Activated T-cell treated with anti-CD3 and anti-CD28 coated beads, Interleukin-2, amount 50 U/mL, for 48 hours (primary cell): ENCODE measurements at places on chromosomes 7 and 10.

DNA sequence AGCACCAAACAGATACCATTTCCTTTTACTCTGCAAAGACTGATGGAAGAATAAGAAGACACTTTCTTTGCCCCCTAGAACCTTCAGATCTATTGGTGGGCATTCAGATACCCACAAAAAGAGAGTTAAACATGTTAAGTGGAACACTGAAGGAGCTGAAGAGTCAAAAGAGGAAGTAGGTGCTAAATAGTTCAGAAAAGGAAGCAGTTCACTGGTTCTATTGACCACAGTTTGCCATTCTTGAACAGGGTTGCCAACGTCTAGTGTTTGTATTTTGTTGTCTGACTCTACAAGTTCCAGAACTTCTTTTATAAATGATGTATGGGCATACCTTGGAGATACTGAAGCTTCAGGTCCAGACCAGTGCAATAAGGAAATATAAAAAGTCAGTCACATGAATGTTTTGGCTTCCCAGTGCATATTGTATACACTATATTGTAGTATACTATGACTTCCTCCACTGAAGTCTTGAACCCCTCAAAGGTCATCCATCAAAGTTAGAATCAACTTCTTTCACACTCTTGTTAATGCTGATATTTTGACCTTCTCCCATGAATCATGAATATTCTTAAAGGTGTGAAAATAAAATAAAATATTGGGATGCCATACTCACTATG is 47.5 kb upstream of the AGR3 start:
- DNase-seq, result no peak

DNA sequence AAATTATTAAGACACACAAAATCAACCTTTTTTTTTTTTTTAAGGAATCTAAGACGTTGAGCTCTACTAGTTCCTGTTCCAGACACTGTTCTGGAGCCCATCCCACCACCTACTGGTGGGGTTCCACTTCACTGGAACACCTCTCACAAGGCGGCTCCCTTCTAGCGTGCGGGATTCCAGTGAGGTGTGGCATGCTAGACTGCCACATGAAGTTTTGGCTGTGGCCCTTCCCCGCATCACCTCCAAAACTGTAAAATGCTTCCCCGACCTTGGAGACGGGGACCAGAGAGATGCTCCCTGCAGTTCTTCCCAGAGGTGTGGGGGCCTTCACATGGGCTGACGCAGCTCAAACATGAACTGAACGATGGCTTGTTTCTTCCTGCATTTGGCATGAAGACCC is 12.6 kb downstream of the FAM53B start:
- DNase-seq, result peak; percentile 12

- DNase-seq, result no peak
Measured at GRCh38 chr7:123148813-123149212, 51.0 kb downstream of the SLC13A1 start.

GRCh38 chr10:44253769-44254462 is 131.0 kb downstream of the CXCL12 start:
- no peak for DNase-seq

DNA sequence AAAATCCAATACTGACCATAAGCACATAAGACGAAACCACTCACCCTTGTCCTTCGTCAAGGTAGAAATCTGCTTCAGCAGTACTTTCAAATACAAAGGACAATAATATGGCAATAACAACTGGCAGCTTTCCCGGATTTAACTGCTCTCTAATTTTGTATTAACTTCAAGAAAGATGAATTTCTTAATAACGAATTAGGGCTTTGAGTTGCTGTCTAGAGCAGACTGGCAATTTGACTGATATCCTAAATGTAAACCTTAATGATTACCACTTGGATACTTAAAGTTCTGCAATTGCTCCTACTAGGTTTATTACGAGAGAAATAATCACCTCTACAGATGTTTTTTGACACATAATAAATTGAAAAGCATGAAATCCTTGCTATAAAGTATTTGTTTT is 418.7 kb downstream of the MAGI2 start:
- DNase-seq, result no peak

- no peak for DNase-seq
Measured at GRCh38 chr10:91627344-91628102, 5.3 kb downstream of the PPP1R3C start.

- DNase-seq, result no peak
Measured at GRCh38 chr10:100006243-100006886, 3.4 kb downstream of the DNMBP start.

- no peak for DNase-seq
Measured at GRCh38 chr10:114914560-114914959, 23.4 kb upstream of the TRUB1 start.

GRCh38 chr10:19979628-19980027 is 163.4 kb downstream of the PLXDC2 start:
- DNase-seq, result no peak

DNA sequence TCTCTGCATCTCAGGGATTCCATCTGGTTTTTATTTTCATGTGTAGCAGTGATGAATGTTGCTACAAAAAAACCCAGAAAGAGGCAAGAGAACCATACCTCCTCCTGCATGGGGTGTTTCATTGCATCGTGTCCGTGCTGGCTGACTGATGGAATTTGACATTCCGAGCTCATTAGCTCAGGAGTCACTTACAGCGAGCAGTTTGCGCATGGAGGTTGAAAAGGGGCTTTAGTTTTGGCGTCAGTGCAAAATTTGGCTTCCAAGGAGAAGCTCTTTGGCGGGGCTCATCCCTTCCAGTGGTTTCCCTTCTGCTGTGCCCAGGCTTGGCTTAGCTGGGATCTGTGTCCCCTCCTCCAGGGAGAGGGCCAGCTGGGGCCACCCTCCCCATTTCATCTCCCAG is 25.8 kb downstream of the EMX2 start:
- DNase-seq, result no peak

DNA sequence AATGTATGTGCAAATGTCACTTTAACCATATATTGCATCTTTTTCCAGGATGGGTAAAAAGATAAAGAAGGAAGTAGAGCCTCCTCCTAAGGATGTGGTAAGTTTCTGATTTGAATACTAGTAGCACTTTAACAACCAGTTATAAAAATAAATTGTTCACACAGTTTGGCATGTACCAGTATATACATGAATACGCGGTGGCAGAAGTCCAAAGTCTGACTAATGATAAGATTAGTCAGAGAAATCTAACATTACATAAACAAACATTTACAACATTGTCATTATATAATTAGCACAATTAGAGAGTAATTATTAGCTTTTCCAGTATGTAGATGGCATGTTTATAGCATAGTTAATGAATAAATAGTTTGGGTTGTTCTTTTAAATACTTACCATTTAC is 4.1 kb downstream of the ARMC3 start:
- DNase-seq, result no peak

DNA sequence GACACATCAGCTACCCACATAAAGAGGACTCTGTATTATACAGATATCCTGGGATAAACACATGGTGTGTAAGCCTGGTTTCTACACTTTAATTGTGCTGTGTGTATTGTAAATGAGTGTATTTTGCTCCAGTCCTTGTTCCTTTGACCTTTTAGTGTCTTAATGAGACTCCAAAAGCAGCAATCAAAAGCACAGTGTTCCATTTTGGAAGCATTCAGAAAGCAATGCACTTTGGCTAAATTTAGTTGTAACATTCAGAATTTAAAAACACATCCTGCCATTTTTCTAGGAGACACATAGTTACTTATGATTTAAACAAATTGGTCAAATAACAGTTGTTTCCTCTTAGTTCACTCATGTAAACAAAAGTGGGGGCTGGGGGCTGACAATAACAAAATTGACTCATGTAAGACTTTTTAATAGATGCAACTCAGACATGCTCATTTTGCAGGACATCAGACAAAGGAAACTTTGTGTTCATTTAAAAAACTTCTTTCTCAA is 122.2 kb downstream of the GPR37 start:
- no peak for DNase-seq

DNA sequence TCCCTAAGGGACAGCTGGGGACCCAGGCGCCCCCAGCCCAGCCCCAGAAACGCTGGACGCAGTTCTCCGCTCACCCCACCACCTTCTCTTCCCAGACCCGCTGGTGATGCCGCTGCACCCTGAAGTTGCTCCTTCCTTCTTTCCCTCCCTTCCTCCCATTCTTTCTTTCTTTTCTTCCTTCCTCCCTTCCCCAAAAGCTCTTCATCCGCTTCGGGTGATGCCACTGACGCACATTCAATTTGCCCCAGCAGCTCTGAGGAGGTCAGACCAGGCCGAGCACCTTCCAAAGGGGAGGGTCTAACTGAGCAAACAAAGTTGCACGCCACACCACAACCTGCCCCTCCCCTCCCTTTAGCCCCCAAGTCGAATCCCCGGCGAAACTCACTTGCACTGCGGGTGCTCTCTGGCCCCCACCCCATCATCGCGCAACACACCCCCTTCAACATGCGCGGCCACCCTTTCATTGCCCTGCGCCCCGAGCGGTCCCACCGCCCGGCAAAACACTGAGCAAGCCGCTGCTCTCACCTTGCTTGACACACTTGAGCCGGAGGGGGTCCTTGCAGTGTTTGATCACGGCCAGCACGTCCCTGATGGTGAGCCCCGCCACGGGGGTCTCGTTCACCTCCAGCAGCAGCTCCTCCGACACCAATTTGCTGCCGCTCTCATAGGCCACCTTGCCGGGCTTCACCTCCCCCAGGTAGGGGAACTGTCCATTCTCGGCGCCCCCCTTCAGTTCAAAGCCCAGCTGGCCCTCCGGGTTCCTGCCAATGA is 787 bp downstream of the MAGI2 start:
- peak; percentile 16 for DNase-seq

- no peak for DNase-seq
Measured at GRCh38 chr7:85529201-85529600, 342.3 kb upstream of the SEMA3D start.

DNA sequence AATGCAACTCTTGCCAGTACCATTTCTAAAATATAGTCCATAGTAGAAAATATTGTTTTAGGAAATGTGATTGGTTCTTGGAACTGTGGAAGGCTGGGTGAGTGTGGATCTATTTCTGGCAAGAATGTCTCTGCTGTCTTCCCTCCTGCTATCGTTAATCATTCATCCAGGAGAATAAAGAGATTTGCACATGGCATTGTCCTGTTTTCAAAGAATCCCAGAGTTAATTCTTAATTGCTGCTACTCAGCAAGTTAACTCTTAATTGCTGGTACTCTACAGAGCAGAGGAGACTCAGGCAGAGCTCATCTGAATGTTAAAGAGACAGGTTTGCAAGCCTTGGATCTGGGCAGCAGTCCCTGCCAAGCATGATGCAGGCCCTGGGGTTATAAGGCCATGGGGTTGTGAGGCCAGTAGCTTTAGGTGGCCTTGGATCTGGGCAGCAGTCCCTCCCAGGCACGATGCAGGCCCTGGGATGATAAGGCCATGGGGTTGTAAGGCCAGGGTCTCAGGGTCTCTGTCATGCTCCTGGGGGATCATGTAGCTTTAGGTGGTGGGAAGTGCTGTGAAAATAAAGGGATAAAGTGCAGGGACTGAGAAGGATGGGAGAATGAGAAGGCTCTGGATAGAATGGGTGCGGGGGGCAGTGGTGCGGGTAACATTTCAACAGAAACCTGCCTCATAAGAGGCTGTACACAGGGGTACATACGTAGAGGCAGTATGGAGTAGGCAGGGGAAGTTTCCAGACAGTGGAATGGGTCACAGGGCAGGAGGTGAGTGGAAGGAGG is 162.3 kb downstream of the SVIL start:
- no peak for DNase-seq

- DNase-seq, result peak; percentile 54
Measured at GRCh38 chr10:2839081-2839725, 228.1 kb upstream of the PFKP start.

- no peak for DNase-seq
Measured at GRCh38 chr7:50497068-50497642, 47.0 kb upstream of the FIGNL1 start.

DNA sequence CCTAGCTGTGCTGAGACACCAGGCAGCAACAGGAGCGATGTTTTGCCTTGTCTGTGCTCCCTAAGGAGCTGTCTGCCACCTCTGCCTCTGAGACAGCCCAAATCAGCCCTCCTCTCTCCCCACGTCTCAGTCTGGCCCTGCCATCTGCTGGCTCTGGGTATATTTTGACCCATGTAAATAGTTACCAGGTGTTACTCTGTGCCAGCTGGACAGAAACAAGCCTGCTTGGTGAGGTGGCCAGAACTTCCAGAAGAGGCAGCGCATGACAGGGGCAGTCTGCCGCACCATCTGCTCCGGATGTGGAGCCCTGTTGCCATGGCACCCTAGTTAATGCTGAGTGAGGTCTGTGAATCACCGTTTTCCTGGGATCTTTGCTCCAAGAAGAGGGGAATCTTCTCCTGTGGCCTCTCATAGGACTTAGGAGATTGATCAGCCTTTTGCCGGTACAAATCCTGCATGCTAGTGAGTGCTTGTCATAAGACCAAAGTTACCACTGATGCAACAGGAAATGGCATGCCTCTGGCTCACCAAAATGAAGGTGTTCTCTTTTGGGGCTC is 31.8 kb downstream of the GSTO2 start:
- DNase-seq, result peak; percentile 49

DNA sequence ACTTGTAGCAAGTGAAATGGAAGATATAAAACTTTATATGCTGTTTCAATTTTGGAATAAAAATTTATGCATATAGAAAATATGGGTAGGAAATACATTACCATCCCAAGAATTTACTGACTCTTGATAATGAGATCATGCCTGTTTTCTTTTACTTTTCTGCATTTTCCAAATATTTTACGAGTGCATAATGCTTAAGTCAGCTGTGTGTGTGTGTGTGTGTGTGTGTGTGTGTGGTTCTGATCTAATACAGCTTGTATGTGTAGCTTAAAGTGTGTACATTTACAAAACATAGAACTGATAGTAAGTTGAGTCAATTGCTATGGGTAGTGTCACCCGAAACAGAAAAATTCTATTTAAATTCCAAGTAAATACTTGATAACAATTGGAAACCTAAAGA is 315.9 kb upstream of the LRRN3 start:
- no peak for DNase-seq

DNA sequence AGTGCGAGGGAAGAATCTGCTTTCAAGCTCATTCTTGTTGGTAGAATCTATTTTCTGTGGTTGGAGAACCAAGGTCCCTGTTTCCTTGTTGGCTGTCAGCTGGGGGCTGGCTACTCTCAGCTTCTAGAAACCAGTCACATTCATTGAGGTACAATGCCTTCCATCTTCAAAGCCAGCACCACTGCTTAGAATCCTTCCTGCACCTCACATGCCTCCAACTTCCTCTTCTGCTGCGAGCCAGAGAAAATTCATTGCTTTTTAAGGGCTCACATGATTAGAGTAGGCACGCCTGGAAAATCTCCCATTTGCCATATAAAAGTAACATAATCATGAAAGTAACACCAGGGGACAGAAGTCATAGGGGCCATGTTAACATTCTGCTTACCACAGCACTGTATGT is 28.7 kb downstream of the TES start:
- DNase-seq, result no peak

DNA sequence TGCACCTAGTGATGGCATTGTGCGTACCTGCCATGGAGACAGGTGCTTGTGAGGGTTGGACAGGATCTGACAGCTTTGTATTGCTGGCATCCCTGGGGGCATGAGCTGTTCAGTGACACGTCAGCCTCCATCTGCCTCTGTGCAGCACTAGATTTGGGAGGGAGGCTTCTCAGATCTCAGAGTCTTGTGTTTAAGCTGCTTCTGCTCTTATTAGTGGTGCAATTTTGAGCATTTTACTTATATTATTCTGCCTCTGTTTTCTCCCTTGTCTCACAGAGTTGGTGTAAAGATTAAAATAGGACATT is 5.1 kb downstream of the ARHGAP22 start:
- no peak for DNase-seq

GRCh38 chr10:89475125-89475524 is 60.3 kb downstream of the SLC16A12 start:
- no peak for DNase-seq
